ENCODE measurements at places on chromosomes 6 and 20.

GRCh38 chr6:82074556-82074955, 173.0 kb downstream of the IBTK start:
- DNase-seq: no peak

GRCh38 chr20:41938353-41938752, 320.2 kb upstream of the CHD6 start:
- DNase-seq: no peak

GRCh38 chr6:7183707-7184106, 75.9 kb downstream of the RREB1 start:
- DNase-seq: no peak

DNA sequence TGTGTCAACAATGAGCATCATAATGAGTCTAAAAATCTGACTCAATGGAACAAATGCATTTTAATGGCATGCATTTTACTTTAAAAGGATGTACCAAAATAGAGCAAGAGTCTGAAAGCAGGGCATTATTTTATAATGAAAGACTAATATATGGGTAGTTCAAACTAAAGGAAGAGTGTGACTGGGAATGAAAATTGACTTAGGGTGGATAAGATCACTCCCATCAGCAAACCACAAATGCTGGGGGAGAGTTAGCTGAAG, 114.7 kb downstream of the SOX4 start:
- no peak for DNase-seq

DNA sequence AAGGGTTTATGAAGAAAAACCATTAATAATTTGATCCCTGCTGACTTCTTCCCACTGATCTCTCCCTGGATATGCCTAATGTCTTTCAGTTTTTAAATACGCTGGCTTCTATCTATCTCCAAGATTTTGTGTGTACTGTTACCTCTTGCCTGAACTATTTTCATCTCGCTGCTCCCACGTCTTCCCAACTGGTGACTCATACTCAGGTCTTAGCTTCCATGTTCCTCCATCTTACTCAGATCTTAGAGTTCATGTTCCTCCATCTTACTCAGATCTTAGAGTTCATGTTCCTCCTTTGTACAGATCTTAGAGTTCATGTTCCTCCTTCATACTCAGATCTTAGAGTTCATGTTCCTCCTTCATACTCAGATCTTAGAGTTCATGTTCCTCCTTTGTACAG, 21.6 kb downstream of the GPR6 start:
- no peak for DNase-seq

DNA sequence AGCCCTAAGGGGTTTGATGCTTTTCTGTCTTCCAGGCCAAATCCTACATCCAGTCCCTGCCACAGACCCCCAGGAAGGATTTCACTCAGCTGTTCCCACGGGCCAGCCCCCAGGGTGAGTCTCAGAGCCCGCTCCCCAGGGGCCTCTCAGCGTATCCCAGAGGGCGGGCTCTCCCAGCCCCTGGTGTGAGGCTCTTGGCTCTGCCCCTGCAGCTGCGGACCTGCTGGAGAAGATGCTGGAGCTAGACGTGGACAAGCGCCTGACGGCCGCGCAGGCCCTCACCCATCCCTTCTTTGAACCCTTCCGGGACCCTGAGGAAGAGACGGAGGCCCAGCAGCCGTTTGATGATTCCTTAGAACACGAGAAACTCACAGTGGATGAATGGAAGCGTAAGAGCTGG, 8.4 kb downstream of the MAPK13 start:
- DNase-seq: no peak

GRCh38 chr20:24950836-24951525, 1.9 kb downstream of the CST7 start:
- DNase-seq: no peak

GRCh38 chr20:4919047-4919704, 82.1 kb downstream of the SLC23A2 start:
- no peak for DNase-seq

DNA sequence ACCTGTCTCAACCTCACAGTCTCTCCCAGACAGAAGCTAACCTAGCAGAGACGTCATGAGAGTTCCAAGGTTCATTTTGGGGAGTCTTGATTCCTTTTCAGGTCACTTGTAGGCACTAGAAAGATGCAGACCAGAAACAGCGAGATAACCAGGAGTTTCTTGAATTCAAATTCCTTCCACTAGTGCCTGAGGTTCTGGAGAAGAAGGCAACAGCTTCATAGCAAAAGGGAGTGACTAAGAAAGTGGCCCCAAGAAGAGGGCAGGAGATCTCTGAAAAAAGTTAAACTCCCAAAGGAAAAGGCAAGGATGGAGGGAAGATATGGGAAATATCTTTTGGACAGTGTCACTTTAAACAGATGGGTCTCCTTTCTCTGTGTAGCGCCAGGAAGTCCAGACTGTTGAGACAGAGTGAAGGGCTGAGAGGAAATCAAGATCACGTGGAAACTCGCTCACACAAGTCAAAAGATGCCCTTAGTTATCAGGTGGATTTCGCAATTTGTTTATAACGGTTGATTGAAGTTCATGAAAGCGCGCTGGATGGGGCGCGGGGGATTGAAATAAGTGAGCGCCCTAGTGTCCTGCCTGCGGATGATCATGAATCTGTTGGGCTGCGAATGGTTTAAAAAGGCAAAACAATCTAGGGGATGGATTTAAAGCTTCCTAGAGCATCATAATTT, 4.8 kb upstream of the PRSS16 start:
- no peak for DNase-seq

- DNase-seq: no peak
These were observed 461 bp upstream of the DCDC2 start for GRCh38 chr6:24358219-24358821.

GRCh38 chr6:14984519-14984853, 261.4 kb upstream of the JARID2 start:
- no peak for DNase-seq

GRCh38 chr20:39651645-39652325, 689.6 kb downstream of the DHX35 start:
- DNase-seq: no peak

GRCh38 chr6:10409233-10409721, 5.6 kb downstream of the TFAP2A start:
- DNase-seq: no peak

DNA sequence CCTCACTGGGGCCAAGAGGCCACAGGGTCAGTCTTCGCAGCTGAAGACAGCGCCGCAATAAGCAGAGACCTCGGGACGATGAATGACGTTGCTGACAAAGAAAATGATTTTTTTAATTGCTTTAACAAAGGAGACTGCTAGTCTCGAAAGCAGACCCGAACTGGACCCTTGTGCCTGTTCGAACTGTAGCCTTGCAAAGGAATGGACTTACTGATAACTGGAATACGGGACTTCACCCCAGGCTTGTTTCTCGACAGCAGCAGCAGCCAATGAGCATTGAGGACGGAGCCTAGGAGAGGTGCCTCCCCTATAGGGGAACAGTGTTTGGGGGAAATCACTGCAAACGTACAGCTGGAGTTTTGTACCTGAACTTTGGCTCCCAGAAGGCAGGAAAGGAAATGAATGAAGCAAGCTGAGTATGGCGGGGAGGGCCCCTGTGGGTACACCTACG, 1.3 kb upstream of the TAF4 start:
- no peak for DNase-seq

GRCh38 chr6:47352966-47353365, 43.3 kb upstream of the TNFRSF21 start:
- no peak for DNase-seq

GRCh38 chr20:35610833-35611427, 4.7 kb upstream of the SPAG4 start:
- no peak for DNase-seq

Data from fibroblast of skin of left biceps (primary cell).